ENCODE measurements at places on chromosomes 2 and 18.
A peak's percentile ranks its signal among the peaks of the same experiment; 100 is the strongest.

- DNase-seq, result no peak
Observed at GRCh38 chr2:233163486-233164103, 87.9 kb upstream of the ATG16L1 start.

GRCh38 chr2:207805566-207806226, 36.0 kb upstream of the FZD5 start:
- no peak for DNase-seq

GRCh38 chr18:35303610-35304009, 13.6 kb upstream of the ZSCAN30 start:
- DNase-seq, result no peak

DNA sequence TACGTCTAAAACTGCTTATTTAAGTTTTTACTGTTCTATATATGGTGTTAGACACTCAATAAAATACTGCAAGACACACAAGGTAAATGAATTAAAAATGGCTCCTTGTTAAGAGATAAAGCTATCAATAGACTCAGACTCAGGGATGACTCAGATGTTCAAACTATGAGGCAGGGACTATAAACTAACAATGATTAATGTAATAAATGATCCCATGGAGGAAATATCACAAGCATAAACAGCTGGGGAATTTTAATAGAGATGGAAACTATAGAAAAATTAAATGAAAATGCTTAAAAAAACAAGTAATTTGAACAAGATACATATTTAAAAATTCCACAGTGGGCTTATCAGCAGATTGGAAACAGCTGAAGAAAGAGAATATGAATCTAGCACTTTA, 650.8 kb downstream of the DCDC2C start:
- no peak for DNase-seq

GRCh38 chr2:232973011-232973735, 39.9 kb downstream of the NGEF start:
- no peak for DNase-seq

DNA sequence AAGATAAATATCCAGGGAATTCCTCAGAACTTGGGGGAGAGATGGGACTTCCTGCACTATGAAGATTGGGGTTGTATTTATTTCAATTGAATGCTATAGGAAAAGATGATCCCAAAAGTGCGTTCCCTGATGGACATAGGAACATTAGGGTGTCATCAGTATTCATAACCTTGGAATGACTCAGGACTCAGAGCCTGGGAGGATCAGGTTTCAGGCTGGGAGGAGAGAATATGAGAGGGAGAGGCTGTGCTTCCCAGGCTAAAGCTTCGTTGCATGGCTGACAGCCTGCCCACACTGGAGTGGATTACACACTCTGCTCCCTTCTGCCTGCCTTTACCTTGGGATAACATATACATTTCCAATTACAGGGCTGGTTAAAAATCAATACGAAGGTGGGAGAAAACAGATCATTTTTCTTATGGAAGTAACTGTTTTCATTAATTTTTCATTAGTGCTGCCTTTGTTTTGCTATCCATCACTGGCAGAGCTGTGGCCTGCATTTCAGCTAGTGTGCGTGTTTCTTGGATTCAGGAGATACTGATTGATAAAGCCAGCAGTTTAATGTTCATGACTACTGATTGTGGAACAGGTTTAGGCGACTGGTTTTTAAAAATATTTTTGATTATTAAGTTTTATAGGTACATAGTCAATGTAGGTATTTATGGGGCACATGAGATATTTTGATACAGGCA, 118.7 kb downstream of the KCTD1 start:
- DNase-seq, result peak; percentile 19

GRCh38 chr18:74108460-74108859, 39.2 kb downstream of the FBXO15 start:
- DNase-seq, result no peak

GRCh38 chr18:7805880-7806279, 238.8 kb downstream of the PTPRM start:
- no peak for DNase-seq

DNA sequence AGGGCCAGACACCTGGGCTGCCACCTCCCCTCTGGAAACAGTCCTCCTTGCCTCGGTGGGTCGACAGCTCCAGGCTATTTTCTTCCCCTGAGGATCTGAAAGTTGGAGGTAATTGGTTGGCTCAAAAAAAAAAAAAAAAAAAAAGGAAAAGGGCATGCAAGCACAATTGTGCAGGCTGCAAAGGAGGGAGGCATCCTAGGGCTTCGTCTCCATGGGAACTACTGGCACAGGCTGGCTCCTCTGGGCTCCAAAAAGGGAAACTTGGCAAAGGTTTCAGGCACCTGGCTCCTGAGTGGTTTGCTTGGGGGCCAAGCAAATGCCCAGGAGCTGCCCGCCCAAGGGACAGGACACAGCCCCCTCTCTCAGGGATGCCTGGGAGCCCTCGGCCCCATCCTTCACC, 1.1 kb upstream of the KCNIP3 start:
- peak; percentile 23 for DNase-seq

DNA sequence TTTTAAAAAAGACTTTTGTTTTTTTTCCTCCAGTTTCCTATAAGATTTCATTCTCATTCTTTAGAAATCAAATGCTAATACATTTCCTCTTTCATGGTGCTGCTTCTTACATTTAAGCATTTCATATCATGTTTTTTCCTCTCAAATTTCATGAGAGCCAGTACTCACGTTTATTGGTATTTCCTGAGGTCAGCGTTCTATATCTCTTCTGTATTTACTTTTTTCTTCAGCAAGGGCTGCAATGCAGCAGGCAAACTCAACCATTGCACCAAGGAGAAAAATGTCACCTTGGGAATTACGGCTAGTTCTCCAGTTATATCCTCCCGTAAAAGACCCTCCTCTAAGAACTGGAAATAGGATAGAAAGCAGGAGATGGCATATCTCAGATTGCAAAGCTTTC, 32.4 kb downstream of the UPP2 start:
- no peak for DNase-seq

DNA sequence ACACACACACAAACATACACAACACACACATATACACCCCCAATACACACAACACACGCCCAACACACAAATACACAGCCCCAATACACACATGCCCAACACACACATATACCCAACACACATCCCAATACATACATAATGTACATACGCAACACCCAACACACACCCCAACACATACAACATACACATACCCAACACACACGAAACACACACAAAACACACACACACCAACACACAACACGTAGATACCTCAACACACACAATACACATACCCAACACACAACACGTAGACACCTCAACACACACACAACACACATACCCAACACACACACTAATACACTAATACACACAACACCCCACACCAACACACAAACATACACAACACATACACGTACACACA, 8.9 kb upstream of the STK25 start:
- DNase-seq, result no peak

GRCh38 chr2:129565551-129566109, 413.8 kb upstream of the RAB6C start:
- no peak for DNase-seq

GRCh38 chr2:165529130-165529529, 59.6 kb downstream of the CSRNP3 start:
- DNase-seq, result no peak

DNA sequence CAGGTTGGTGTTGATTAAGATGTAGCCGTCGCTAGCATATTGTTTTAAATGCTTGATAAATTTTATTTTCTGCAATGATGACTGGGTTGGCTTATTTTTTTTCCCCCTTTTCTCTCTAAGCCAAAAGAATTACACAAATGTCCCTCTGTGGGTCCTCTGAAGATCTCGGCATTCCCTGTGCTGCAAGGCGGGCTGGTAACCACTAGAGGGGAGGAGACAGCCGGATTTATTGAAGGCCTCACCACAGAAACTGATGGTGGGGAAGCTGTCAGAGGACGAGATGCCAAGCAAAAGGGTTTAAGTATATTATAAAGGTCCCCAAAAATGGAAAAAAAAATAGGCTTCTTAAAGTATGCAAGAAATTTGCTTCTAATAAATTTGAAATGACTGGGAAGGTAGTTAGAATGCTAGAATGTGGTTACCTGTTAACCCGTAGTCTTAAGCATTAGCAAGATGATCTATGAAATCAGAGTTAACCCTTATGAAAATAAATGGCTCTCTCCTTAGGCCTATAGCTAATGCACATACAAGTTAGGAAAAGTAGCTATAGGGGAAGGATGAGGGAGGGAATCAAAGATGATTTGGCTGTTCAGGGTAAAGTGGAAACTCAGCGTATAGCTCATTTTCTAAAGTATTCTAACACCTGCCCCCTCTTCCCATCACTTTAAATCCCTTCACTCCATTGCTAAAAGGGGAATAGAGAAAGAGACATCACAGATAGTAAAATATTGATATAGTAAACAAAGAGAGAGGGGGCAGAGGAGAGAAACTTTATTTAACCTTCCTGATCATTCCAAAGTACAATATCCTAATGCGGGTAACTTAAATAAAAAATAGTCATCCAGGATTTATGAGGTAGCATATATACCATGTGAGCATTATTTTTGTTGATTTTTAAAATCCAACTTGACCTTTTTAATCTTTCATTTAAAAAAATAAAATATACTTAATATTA, 894.5 kb upstream of the POU3F3 start:
- DNase-seq, result peak; percentile 65

GRCh38 chr2:33958591-33958990, 359.5 kb upstream of the FAM98A start:
- no peak for DNase-seq

GRCh38 chr2:174662859-174663258, 65.3 kb upstream of the WIPF1 start:
- DNase-seq, result no peak

GRCh38 chr2:105329197-105329554, 359 bp downstream of the TGFBRAP1 start:
- no peak for DNase-seq

DNA sequence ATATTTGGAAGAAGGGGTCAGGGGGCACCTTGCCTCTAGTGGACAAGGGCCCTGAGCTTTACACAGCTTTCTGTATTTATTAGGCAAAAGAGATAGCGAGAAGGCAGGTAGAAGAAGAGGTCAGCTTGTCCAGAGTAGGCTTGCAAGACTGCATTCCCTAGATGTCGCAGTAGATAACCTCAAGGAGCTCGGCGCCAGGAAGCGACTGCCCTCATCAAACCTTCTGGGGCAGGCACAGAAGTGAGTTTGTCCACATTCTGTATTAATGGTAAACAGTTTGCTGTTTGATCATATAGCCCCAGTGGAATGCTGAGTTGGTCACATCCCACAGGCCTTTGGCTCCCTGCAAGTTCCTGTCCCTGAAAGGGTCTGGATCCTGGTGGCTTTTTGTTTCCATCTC, 7.0 kb downstream of the CHCHD5 start:
- no peak for DNase-seq

- no peak for DNase-seq
Observed at GRCh38 chr2:152353364-152353763, 18.4 kb downstream of the FMNL2 start.

DNA sequence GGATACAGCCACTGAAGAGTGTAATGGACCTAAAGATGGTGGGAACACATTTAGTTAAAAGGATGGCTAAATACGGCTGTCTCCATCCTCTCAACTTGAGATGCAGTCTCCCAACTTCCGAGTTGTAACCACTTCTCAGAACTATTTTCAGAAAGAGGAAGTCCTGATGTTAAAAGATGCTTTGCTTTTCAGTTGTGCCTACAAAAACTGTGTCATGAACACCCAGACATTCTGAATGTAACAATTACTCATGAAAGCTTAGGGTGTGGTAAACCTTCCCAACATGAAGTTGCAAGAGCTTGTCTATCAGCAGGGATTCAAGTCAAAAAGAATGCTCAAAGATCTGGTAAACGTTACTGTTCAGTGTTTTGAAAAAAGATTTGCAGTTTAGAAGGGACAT, 147.9 kb downstream of the DOCK10 start:
- no peak for DNase-seq

DNA sequence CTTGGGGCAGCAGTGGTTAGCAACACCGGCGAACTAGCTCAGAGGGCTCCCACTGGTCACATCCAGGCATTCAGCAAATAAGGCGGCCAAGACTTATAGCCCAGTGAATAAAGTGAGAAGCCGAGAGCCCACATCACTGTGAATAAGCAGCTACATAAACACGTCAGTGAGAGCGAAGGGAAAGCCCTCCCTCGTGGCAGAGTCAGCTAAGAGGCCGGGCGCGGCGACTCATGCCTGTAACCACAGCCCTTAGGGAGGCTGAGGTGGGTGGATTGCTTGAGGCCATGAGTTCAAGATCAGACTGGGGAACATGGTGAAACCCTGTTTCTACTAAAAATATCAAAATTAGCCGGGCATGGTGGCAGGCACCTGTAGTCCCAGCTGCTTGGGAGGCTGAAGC, 5.2 kb downstream of the D2HGDH start:
- no peak for DNase-seq

GRCh38 chr2:196336207-196336606, 164.8 kb upstream of the STK17B start:
- no peak for DNase-seq

DNA sequence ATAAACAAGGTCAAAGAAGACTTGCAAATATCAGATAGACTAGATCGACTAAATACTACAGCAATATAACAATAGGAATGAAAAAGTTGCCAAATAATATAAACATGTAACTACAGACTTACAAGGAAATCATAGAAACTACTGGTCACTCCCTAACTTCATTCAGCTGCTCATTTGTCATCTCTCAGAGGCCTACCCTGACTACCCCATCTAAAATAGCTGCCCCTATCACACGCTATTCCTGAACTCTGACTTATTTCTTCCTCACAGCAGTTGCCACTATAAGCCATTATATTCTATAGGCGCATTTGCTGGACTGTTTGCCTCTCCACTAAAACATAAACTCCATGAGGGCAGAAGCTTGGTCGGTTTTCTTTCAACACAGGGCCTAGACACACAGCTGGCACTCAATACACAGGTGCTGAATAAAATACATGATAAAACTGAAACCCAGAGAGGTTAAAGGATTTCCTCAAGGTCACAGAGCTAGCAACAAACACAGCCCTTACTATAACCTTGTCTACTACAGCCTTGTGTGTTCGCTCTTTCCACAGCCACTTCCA, 1.8 kb downstream of the STRN start:
- DNase-seq, result no peak

GRCh38 chr2:119218478-119219064, 5.1 kb upstream of the STEAP3 start:
- no peak for DNase-seq

DNA sequence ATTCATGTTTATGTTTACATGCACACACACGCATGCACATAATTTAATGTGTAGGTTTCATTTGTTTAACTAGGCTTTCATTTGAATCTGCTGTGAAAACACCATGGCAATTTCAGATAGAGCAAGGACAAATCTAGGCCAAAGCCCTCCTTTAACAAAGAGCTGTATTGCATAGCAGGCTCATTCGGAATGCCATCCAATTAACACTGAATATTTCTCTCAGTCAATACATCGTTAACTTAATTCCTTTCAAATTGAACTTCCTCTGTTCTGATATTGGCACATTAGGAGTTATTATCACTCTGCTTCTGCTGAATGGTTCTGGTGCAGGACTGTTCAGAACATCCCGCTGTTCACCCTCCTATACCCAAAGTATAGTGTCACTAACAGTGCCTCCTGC, 435.1 kb upstream of the CDH20 start:
- DNase-seq, result no peak

All from NCI-H526 (cell line).